ENCODE measurements at places on chromosomes 2 and 18.

- DNase-seq: peak; percentile 49
These were observed 261.6 kb downstream of the NAPG start for GRCh38 chr18:10787293-10787901.

- DNase-seq: no peak
These were observed 1.5 kb downstream of the MFSD6 start for GRCh38 chr2:190409616-190410015.

- no peak for DNase-seq
These were observed 196.6 kb upstream of the SALL3 start for GRCh38 chr18:78782951-78783563.

DNA sequence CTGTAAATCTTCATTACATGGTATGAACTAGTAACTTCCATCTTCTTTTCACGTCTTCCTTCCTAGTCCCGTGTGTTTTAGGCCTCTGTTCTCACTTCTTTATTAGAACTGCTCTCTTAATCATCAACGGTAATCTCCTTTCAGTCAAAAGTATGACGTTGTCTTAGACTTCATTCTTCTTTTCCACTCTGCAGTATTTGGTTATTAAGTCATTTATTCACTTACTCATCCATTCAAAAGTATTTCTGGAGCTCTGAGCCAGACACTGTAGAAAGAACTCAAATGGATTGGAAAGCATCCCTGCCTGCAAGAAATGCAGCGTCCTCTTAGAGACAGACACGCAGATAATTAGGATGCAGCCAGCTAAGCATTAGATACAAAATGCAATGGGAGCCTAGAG, 494.6 kb upstream of the NRP2 start:
- no peak for DNase-seq

DNA sequence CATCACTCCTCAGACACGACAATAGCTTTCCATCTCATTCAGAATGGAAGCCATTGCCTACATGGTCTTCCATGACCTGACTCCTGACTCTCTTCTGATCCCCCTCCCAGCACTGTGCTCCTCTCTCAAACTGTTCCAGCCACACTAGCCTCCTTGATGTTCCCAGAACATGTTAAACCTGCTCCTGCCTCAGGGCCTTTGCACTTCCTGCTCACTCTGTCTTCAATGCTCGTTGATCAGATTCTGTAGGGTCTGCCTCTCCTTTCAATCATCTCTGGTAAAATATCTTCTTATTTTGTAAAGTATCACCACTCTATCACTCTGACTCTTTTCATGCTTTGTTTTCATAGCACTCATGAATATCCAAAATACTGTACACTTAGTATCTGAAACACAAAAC, 84.9 kb downstream of the SESTD1 start:
- no peak for DNase-seq

- DNase-seq: no peak
These were observed 81.3 kb downstream of the ANKRD12 start for GRCh38 chr18:9217743-9218451.

GRCh38 chr2:103172821-103173220, 411.0 kb downstream of the TMEM182 start:
- no peak for DNase-seq

- no peak for DNase-seq
These were observed 962 bp downstream of the TANK start for GRCh38 chr2:161161074-161161706.

- no peak for DNase-seq
These were observed 4.7 kb downstream of the ACP1 start for GRCh38 chr2:269356-270030.

DNA sequence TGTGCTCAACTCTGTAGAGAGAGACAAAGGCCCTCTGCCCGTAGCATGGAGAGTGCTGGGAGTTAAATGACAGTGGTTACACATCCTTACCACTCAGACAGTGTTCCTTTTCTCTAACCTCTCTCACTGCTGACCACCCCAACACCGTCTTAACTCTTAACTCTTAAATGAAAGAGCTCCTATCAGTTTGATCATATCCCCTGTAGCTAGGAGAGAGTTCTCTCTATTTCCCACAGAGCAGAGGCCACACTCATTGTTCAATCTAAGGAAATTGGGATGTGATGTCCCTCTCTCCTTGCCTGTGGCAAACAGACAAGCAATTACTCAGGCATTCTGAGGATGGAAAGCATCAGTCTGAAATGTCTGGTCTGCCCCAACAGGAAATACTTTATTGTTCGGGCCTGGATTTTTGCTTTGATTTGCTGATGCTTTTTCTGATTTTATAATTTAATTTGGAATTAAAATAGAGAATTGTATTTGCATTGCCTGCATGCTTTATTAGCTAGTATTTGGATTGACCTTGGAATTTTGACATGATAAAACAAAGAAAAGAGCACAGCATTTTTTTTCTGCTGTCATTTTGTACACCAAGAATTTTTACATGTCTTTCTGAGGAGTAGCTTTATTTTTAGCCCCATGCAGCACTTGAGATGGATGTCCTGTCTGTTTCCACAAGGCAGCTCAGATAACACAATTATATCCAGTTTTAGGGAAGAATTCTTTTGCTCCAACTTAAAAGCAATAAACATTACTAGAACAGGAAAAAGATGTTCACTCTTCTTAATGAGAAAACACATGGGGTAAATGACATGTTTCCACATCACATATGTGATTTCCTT, 27.7 kb upstream of the IER3IP1 start:
- no peak for DNase-seq

DNA sequence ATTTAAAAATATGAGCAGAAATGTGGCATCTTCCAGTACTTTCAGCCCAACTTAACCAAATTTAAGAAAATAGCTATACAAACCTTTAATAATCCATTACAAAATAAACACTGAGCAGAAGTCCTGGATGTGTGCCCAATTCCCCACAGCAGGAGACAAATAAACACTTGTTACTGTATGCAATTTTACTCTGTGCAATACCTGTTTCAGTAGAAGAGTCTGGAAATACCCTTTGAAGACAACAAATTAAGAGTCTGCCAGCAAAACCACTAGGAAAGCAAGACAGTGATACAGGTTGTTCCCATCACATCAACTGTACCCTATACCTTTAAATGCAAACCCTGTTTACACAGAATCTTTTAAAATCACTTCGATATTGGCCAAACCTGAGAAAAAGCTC, 41.4 kb upstream of the RNU4ATAC start:
- no peak for DNase-seq

DNA sequence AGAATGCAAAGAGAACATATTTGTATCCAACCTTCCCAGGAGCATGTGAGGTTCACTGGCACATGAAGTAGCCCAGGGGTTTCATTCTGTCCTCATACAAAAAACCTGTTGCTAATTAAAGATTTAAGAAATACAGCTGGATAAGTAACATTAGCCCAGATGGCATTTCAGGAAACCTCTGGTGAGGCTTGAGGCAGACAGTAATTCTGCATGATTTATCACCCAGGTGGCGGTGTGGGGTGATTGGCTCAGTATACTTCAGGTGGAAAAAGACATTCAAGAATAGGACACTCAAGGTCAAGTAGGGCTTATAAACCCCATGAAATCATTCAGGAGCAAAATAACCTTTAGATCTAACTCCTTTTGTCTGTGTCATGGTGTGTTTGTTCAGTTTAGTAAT, 237.4 kb downstream of the RNF144A start:
- no peak for DNase-seq

DNA sequence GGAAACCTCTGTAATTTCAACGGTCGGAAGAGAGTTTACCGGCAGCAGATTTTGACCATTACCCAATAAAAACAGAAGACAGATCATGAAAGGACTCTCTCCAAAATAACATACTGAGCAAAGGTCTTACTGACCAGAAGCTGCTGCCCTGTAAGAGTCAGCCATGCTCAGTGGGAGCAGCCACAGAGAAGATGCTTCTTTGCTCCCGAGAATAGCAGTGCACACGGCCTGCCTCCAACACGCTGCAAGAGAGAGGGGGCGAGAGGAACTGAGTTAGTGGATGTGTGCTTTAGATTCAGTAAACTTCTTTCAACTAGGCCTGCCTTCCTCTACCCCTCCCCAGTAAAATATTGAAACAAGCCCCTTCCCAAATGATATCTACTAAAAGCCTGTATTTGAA, 103.7 kb downstream of the NCK2 start:
- DNase-seq: no peak

DNA sequence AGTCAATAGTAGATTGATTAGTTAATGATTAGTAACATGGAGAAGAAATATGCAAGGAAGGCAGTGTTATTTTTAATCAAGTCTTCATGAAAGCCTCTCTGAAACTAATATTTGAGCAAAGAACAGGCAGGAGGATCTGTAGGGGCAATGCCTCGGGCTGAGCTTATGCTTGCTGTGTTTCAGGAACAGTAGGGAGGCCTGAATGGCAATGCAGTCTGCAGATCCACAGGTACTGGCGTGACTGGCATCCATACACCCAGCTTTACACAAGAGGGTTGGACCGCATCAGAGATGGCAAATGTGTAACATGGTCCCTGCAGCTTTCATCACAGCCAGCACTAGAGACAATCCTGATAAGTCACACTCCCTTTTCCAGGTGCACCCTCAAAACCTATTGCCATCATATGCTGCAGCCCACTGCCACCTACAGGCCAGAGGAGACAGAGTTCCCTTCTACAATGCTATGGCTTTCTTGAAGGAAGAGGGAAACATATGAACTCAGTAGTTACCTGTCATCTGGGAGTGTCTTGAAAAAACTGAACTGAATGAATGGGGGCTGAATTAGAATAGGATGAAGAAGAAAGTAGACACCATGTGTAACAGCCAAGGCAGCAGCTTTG, 582.4 kb upstream of the RAB6C start:
- DNase-seq: no peak

GRCh38 chr2:150557020-150557600, 69.6 kb upstream of the RND3 start:
- no peak for DNase-seq

GRCh38 chr2:151269798-151270568, 8.3 kb upstream of the RBM43 start:
- no peak for DNase-seq

- no peak for DNase-seq
These were observed 35.4 kb downstream of the INPP4A start for GRCh38 chr2:98479959-98480524.

DNA sequence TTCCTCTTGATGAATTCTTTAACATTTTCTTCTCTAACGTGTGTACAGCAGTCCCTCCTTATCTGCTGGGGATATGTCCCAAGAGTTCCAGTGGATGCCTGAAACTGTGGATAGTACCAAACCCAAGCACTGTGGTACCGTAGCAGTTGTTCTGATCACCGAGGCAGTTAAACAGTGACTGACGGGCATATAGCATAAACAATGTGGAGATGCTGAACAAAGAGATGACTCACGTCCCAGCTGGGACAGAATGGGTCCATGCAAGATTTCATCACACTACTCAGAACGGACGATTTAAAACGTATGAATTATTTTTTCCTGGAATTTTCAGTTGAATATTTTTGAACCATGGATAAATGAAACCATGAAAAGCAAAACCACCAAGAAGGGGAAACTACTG, 54.5 kb upstream of the SPAG16 start:
- no peak for DNase-seq

DNA sequence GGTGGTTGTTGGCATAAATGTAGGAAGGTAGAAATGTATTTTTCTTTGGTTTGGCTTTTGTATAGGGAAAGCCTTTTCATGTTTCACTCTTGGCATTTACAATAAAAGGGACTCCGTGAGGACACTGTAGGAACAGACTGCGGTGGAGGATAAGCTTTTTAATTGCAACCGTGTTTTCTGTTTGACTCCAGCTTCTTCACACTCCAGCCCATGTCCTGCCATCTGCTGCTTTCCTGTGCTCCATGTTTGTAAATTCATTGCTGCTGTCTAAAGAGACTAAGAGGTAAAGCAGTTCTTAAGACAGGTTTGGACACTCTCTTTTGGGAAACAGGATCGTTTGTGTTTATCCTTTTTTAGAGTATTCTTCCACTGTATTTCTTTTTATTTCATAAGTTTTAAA, 33.3 kb downstream of the WDR75 start:
- no peak for DNase-seq

DNA sequence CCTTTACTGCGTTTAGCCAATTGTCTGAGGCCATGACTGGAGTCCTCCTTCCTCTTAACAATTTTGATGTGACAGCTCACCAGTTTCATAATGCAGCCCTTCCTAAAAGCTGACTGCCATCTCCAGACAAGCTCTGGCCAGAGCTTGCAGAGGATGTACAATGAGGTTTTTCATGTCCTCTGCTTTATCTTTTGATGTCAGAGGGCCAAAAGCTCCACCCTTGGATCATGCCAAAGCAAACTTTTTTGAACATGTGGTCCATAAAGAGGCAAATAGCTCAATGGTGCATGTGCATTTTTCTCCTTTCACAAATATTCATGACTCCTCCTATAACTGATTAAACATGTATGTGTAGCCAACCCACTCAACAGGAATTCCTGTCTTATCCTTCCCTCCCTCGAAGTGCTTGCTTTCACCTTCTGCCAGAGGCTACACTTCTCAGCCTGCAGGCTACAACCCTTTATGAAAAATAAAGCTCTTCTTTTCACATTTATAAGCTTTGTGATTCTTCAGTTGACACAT, 266.2 kb downstream of the FBXO15 start:
- no peak for DNase-seq
